ENCODE measurements at places on chromosomes 5 and 9. TPM values are rescaled to one million over a fixed set of nuclear protein-coding genes. Genes with fewer than 3 reads are reported as not detected.

DNA sequence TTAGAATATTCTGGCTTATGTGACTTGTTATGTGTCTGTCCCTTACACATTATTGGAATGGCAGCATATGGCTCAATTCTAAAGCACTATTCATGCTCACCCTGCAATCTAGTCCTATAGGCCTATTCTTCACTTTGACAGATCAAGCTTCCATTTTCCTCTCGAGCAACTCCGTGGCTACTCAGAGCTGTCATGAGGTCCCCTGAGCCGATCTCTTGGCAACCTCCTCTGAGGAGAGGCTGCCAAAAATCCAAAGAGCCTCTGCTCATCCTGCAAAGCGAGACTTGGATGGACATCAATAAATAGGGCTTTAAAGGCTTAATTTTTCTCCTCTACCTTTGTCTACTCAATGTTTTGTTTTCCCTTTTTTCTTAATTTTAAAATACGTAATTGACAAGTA is 163.8 kb downstream of the GABRB2 start:
- DNase-seq: no peak

DNA sequence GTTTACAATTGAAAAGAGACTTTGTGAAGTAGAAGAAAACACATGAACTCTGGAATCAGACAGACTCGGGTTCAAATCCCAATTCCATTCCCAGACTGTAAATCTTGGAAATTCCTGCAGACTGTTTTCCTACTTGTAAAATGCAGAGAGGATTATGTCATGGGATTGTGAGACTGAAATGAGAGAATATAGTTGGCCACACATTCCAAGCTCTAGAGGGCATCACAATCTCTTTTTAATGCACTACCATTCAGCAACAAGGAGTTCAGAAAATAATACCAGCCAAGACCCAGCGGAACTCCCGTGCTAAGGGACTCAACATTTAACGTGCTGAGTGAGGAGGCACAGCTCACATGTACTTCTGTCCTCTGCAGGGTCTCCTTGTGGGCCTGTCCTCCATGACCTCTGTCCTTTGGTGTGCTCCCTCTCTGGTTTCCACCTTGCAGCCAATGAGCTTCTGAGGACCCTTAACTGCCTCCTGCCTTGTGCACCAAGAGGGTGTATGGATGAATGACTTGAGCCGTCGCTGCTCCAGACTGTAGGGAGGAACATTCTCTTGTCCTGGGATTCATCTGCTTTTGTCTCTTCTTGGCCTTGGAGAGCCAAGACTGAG is 263.5 kb downstream of the NTRK2 start:
- no peak for DNase-seq

Gene SH2D3C
- total RNA-seq: 10.0 TPM

DNA sequence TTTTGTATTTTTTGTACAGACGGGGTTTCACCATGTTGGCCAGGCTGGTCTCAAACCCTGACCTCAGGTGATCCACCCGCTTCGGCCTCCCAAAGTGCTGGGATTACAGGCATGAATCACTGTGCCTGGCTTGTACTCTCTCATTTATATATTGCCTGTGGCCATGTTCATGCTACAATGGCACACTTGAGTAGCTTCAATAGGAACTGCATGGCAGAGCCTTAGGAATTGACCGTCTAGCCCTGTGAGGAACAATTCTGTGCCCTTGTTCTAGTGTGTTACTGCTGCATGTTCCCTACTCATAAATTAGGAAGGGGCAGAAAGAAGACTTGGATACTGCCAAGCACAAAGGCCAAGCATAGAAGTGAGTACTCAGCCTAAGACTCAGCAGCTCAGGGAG is 104.2 kb downstream of the LIFR start:
- no peak for DNase-seq

GRCh38 chr5:16457853-16458252 is 7.7 kb downstream of the ZNF622 start:
- no peak for DNase-seq

DNA sequence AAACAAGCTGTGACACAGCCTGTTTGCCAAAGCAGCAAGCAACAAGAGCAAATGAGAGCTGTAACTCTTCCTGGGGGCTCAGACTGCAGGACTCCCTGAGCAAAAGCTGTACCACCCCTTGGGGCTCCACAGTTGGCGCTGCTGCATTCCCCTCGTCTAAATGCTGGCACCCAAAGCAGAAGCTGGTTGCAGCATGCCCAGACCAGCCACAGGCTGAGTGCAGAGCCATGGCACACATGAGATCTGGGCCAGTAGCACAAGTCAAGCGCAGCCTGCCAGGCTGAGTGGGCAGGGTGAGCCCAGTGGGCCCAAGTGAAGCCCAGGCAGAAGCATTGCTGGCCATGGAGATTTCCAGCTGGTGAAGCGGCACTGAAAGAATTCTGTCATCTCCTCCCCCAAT is 157.3 kb upstream of the GRAMD2B start:
- no peak for DNase-seq

DNA sequence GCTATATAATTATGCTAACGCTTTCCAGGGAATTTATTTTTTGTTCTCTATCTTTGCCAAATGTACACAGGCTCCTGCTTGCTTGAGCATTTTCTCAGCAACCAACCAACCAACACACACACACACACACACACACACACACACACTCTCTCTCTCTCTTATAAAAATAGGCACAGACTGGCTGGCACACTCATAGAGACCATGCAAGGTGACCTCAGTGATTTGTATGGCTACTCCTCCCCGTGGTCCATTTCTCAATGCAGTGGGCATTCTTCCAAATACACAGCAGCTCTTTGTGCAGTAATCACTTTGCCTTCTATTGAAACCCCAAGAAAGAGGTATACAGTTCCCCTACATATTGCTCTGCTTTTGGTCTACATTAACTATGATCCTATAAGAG is 416.0 kb downstream of the MAN2A1 start:
- DNase-seq: peak; percentile 65

DNA sequence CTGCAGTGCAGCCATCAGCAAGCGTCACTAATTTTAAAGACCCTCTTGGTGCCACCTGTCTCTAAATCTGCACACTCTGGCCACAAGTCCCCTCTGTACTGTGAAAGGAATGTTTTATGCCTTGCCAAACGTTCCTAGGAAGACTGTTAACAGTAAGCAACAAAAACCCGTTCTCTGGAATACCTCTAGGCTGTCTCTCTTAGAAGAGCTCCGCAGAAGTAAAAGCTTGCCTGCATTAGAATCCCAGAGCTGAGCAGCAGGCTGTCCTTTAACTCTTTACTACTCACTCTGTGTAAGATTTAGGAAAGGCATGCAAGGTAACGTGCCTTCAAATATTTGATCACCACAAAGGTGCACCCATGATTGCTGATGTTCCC is 53.9 kb upstream of the C9orf72 start:
- DNase-seq: no peak

Gene LHFPL2
- total RNA-seq: 17.6 TPM

GRCh38 chr5:78527054-78527859 is 121.3 kb downstream of the LHFPL2 start:
- peak; percentile 60 for DNase-seq

GRCh38 chr9:86434039-86434726 is 80.0 kb upstream of the TUT7 start:
- no peak for DNase-seq

- DNase-seq: no peak
Measured at GRCh38 chr9:75607521-75607920, 283.0 kb upstream of the PCSK5 start.

- no peak for DNase-seq
Measured at GRCh38 chr9:137498720-137499150, 39.6 kb upstream of the NSMF start.

Gene CD180
- 0.88 TPM for total RNA-seq

Gene C9orf43
- 2.5 TPM for total RNA-seq

DNA sequence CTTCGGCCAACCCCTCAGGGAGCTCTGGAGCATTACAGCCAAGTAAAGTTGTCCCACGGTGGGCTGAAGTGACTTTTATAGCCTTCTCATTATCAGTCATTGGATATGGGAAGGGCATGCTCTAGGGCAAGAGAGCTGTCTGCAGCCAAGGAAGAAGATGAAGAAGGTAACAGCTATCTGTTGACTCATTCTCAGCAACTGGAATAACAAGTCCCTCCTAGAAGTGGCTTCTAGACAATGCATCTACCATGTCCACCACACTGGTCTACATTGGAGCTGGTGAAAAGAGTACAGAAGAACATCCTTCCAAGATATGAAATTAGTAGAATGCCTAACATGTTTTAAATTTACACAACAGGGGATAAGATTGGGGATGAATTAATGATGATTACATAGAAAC is 524.2 kb downstream of the ACTL7B start:
- no peak for DNase-seq

DNA sequence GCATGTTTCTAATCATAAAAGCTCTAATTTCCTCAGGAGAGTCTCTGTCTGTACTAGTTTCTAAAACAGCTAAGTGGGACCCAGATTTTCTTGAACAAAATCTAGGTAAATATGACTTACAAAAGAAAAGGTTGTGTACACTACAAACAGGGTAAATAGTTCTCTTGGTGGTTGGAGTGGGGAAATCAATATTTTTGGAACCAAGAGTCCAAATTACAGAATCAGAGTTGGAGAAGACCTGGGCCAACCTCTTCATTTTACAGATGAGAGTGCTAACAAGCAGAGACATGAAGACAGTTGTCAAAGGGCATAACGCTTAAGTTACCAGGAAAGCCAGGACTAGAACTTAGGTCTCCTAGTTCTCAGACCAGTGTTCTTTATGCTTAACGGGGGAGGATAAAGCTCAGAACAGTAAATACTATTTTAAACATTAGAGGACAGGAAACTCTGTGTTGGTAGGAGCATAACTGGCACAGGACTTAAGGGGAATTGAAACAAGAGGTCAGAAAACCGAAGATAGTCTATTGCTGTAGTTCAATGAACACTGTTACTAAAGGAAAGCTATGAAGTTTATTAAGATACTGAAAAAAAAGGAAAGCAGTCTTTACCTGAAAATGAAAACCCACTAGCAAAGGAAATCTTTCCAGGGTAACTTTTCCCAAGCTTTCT is 9.3 kb upstream of the GOLGA1 start:
- DNase-seq: no peak

GRCh38 chr9:34546834-34547827 is 24.3 kb upstream of the ENHO start:
- DNase-seq: peak; percentile 51

Gene CBY3
- not detected for total RNA-seq

GRCh38 chr5:86143837-86144236 is 473.9 kb upstream of the COX7C start:
- peak; percentile 58 for DNase-seq

Gene AGGF1
- 28.9 TPM for total RNA-seq

- no peak for DNase-seq
Measured at GRCh38 chr9:19294219-19294618, 63.7 kb downstream of the DENND4C start.

Gene MARVELD2
- total RNA-seq: 100 TPM

- DNase-seq: no peak
Measured at GRCh38 chr9:117164512-117164911, 250.3 kb downstream of the ASTN2 start.

DNA sequence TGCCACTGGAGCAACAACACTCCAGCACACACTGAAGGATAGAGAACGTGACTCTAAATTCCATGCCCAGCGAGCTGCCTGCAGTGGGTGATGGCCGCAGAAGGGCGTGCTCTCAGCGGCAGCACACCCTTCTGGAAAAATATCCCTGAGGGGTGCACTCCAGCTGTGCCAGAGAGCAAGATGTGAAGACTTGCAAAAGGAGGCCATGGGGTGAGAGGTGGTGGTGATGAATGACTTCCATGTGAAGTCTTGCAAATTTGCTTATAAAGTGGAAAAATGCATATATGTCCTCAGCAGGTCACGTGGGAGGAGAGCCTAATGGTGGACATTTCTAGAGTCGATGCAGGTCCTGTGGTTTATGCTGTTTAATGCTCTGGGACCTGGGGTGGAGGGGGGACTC is 39.8 kb upstream of the COL5A1 start:
- DNase-seq: no peak

- DNase-seq: no peak
Measured at GRCh38 chr5:173200356-173200755, 34.6 kb downstream of the NKX2-5 start.

Gene FAM151B
- 2.6 TPM for total RNA-seq
